ENCODE measurements at places on chromosomes 7 and 10.

- no peak for DNase-seq
Measured at GRCh38 chr10:132595854-132596253, 58.3 kb downstream of the INPP5A start.

- no peak for DNase-seq
Measured at GRCh38 chr7:64775289-64775688, 18.9 kb upstream of the ZNF138 start.

DNA sequence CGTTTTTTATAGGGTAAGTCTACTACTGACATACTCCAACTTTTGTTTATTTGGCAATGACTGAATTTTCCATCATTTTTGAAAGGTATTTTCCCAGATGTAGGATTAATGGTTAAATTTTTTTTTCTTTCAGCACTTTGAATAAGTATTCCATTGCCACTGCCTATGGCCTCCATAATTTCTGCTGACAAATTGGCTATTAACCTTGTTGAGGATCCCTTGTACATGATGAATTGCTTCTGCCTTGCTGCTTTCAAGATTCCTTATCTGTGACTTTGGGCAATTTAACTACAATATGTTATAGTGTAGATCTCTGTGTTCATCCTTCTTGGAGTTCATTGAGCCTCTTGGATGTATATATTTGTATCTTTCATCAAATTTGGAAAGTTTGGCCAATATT, 21.6 kb upstream of the VWDE start:
- no peak for DNase-seq

DNA sequence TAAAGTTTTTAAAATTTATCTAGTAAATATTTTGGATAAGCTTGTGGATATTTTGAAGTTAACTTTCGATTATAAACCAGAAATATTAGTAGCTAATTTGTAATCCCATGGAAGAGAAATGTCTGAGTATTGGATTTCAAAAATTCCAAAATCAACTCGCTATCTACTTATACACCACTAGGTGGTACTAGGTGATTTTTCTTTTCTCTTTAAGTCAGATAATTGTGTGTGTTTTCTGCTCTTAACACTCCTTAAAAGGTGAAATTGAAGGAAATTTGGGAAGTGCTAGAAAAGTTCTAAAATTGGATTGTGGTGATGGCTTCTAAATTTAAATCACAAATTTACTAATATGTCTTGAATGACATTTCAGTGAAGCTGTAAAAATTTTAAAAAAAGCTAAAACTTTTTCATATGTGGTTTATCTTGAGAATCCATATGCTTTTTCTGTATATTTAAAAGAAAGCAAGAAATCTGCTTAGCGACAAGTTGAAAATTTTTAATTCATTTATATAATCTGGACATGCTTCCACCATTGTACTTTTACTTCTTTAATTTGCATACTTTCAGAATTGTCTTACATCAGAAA, 90.2 kb downstream of the IPMK start:
- DNase-seq, result no peak

GRCh38 chr7:45391618-45392451, 182.3 kb upstream of the ADCY1 start:
- no peak for DNase-seq

DNA sequence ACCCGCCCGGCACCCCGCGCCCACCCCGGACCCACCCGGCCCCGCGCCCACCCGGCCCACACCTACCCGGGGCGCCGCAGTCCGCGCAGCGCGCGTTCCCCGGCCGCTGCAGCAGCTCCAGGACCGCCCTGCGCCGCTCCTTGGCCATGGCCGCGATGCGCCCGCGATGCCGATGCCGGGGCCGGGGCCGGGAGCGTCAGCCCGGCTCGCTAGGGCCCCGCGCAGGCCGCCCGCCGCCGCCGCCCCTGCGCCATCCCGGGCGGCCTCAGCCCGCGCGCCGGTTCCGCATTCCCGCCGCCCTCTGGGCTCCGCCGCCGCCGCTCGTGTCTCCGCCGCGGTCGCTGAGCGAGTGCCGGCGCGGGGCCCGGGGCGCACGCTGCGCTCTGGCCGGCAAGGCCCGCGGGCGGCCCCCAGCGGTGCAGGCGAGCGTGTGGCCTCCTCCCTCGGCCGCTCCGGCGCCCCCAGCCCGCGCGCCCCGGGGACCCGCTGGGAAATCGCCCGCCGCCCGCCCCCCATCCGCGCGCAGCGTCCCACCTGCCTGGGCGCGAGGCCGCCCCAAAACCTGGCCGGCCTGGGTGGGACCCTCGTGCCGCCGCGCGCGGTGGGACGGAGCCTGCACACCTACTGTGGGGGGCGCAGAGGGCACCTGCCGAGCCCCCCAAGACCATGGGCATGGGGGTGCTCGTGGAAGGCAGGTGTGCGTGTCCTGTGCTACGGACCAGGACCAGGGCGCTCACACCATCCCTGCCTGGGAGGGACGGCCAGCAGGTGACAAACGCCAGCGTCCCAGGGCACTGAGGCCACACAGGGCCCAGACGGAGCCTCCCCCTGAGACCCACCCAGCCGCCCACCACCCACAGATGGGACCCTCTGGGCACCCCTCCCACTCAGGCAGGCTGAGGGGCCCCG, at the start of gene ADAP1:
ADAP1 (minus strand) TSS at position 351 of the 909 bp plus-strand sequence; CDS start at position 148, 203 bp downstream.
- DNase-seq, result peak; percentile 54

- no peak for DNase-seq
Measured at GRCh38 chr10:310371-310770, 175.1 kb downstream of the ZMYND11 start.

DNA sequence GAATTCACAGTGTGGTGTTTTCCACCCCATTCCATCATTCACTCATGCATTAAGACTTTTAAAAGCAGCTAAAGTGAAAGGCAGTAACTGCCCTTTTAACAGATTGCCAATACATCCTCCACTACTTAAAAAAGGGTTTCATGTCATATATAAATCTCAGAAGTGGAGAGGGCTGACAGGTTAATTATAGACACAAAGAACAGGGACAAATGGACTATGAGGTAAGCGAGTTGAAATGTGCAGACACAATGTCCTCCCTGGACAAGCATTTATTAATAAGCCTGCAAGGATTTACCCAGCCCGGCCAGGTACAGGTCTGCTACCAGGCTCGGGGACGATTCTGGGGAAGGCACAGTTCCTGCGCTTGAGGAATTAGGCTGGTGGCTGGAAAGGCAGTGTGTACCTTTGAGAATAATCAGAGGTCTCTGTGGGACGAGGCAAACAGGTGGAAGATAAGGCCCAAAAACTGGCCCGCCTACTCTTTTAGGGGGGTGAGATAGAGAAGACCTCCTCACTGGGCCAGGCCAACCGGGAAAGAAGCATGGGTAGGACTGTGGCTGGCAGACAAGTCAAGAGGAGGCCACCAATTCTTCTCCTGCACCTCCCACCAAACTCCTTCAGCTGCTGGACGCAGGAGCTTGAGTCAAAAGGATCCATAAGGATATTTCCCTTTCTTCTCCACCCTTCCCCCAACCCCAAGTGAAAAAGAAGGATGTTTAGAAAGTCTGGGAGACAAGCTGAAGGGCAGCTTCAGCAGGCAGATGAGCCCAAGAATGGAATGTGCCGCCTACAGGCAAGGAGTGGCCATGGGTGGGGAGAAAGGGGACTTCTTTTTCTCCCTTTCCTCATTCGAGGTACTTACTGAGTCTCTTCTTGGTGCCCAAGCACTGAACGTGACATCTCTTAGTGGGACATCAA, 1.5 kb downstream of the PDLIM1 start:
- DNase-seq, result no peak

DNA sequence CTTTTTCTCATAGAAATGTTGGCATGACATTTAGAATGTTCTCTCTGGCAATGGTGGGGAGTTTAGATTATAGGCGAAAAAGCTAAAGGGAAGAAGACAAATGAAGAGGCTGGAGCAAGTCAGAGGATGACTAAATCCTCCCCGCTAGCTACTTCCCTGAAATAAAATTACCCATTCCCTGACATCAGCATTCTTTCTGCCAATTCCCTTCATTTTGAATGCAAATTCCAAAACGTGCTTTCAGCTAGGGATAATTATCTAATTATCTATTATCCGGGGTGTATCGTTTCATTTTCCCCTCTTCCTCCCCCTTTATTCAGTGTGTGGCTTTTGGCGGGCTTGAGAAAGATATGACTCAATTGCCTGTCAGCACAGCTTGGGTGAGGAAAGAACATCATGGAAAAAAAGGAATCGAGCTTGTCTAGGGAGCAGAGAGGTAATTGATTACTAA, 672.3 kb downstream of the TNS3 start:
- DNase-seq, result no peak

- DNase-seq, result no peak
Measured at GRCh38 chr7:32943252-32944030, 13.8 kb upstream of the FKBP9 start.

Measured in CD4-positive, alpha-beta T cell treated with Interleukin-6 at 100 ng/mL for 8 hours (primary cell).